ENCODE measurements at places on chromosomes 7 and 10.

GRCh38 chr7:100675105-100675451 lies 1.5 kb downstream of the GNB2 start:
- DNase-seq = no peak

DNA sequence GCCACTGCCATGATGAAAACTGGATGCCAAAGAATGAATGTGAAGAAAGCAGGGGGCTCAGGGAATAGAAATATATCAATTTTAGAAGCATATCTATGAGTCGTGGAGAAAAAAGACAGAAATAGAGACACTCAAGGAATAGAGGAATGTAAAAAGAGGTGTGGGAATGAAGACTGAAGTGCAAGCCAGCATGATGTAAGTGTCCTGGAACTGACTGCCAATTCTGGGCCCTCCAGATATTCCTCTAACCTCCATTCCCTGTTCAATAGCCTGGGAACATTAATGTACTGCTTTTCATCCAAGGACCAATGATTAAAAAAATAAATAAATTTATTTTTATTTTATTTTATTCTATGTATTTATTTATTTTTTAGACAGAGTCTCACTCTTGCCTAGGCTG lies 40.6 kb downstream of the NEBL start:
- no peak for DNase-seq

- no peak for DNase-seq
These were observed 252.3 kb upstream of the MKLN1 start for GRCh38 chr7:131075406-131075805.

DNA sequence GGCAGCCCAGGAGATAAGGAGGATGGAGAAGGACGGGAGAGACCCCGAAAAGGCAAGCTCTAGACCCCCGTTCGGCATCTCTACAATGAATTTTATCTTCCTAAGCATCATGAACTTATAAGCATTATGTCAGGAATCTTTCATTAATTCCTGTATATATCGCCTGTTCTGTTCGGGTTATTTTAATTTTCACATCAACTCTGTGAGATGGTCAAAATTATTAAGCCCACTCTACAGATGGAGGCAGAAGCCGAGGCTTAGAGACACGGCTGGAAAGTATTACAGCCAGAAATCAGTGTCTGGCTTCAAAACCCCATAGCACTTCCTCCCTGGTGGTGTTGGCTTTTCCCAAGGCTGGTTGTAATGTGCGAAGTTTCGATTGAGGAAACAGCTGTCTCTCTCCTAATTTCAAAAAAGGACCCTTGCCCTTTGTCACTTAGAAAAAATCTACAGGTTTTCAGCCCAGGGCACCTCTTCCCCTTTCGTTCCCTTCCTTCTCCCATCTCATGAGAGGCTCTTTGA lies 1.5 kb upstream of the GRM8 start:
- no peak for DNase-seq

- DNase-seq = no peak
These were observed 332.0 kb upstream of the ZNF32 start for GRCh38 chr10:43980715-43981114.

- DNase-seq = no peak
These were observed 67.1 kb downstream of the TNS3 start for GRCh38 chr7:47514818-47515217.

DNA sequence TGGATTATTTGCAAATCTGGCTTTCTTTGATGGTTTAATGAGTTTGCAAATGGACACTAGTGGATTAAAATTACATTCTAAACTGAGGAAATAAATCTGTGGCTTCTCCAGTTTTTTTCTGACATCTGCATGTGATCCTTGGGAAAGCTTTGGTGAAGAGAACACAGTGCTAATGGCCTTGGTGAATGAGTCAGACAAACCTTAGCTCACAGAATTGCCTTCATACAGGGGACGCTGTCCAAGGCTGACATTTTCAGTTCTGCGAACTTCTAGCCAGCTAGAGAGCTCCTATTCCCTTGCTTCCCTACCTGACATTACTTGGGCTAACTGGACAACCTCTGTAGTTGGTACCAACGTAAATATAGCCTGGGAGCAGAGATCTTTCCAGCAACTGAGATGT lies 21.2 kb downstream of the BMPER start:
- DNase-seq = no peak

DNA sequence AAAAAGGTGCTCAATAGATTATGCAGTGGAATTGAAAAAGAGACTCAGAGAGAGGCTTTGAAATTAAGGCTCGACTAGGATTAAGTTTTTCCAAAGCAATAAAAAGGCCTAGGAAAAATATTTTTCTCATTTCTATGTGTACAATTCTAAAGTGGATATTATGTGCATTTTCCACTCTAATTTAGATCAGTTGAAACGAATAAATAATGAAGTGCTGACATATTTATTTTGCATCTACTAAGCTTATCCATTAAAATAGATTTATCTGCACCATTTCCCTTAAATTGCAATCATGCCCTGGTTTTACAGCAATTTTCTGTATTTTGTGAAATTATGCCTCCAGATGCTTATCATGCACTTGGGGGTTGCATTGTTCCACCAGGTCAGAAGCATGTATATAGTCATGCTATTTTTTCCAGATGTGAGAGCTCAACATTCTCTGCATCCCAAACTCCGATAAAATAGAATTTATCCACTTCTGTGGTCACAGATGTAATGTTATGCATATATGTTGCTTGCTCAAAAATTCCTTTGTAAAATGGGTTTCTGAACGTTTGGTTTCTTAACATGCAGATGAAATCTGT lies 18.3 kb downstream of the FIGNL1 start:
- DNase-seq = peak; percentile 41

DNA sequence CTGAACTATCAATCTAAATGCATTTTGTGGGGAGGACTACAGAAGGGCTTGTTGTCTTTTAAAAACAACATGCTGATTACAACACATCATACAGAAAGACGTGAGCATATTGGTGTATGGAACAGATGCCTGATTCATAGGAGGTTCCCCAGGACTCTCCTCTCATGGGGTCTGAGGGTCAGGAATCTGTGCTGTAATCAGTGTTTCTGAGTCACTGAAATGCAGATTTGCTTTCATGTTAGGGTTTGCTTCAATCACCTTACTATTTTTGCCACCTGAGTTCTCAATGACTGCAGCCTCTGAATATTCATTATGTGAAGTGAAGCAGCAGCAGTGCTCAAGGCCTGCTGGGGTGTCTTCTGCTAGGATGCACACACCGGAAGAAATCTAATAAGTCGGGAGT lies 550 bp upstream of the ANK3 start:
- DNase-seq = no peak

GRCh38 chr10:6504296-6504695 lies 75.8 kb downstream of the PRKCQ start:
- DNase-seq = no peak

DNA sequence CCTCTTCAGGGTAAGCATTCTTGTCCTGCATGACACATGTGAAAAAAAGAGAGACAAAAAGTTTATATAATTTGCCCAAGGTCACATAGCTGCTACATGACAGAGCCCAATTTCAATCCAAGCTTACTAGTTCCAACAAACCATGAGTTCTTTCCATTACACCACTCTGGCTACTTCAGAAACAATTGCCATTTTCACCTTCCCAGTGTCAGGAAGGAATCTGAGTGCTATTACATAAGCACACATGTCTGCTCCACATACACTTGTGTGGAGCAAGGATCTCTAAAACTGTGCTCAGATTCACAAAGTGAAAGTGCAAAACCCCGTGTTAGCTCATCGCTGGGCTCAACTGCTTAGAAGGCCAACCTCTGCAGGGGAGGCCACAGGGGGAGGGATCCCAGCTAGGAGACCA lies 356.2 kb upstream of the NFE2L3 start:
- DNase-seq = no peak

GRCh38 chr7:27689591-27690164 lies 27.0 kb upstream of the HIBADH start:
- DNase-seq = no peak

DNA sequence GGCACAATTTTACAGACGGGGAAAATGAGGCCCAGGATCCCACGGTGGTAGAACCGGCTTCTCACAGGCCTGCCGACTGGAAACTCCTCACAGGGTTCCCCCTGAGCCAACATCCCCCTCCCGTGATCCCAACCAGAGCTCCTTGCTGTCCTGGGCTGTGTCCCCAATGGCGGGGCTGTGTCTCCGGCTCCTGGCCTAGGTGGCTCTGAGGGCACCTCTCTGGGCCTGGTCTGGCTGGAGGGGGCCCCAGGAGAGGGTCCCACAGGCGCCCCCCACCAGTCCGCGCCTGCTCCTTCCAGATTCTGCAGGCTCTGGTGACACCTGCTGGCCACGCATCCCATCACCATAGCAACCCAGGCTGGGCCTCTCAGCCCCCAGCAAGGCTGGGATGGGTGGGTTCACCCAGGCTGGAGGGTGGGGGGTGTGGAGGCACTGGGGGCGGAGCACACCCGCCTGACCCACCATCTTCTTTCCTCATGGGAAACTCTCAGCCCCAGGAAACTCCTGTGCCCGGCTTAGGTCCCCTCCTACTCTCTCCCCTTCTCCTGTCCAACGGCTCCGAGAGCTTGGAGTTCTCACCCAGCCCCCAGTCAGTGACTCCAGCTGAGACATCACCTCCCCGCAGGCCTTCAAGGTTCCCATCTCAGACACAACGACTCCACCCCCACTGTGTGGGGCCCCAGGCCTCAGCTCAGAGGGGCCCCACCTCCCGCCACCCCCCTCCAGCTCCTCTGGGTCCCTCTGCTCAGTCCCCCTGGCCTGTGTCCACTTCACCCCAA lies 27.1 kb upstream of the TNRC18 start:
- peak; percentile 21 for DNase-seq

DNA sequence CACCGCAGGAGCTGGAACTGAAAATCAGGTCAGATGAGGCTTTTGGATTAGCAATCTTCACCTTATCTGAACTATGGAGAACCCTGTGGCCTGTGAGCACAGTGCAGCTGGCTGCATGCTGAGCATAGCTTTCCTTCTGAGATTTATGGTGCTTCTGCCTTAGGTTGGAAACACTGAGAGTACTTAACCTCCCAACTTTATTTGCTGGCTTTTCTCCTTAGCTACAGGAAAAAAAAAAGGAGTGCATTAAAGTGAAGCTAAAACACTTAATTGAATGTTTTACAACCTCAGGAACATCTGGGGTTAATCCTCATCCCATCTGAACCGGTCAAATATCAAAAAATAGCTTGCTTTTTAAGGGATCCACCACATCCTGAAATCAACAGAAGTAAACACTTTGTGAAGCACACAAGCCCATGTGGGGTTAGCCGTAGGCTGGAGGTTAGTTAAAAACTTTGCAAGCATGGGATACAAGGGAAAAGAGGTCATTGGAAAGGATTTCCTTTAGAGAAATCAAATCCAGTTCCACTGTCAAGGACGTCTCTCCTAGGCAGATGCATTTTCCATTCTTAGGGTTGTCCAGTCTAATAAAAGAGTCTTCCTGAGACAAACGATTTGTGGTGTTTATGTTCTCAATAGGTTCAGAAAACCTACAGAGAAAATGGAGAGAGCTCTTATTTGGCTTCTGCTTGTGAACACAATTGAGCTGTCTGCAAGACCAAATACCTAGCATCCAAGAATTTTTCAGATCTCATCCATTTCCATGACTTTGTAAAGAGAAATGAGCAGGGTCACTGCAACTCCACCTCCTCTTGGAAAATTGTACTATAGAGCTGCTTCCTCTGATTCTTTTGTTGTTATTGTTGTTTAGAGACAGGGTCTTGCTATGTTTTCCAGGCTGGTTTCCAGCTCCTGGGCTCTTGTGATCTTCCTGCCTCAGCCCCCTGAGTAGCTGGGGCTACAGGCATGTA lies 470.4 kb upstream of the IGFBP3 start:
- DNase-seq = peak; percentile 81

GRCh38 chr10:70683601-70683934 lies 11.3 kb downstream of the ADAMTS14 start:
- DNase-seq = no peak

DNA sequence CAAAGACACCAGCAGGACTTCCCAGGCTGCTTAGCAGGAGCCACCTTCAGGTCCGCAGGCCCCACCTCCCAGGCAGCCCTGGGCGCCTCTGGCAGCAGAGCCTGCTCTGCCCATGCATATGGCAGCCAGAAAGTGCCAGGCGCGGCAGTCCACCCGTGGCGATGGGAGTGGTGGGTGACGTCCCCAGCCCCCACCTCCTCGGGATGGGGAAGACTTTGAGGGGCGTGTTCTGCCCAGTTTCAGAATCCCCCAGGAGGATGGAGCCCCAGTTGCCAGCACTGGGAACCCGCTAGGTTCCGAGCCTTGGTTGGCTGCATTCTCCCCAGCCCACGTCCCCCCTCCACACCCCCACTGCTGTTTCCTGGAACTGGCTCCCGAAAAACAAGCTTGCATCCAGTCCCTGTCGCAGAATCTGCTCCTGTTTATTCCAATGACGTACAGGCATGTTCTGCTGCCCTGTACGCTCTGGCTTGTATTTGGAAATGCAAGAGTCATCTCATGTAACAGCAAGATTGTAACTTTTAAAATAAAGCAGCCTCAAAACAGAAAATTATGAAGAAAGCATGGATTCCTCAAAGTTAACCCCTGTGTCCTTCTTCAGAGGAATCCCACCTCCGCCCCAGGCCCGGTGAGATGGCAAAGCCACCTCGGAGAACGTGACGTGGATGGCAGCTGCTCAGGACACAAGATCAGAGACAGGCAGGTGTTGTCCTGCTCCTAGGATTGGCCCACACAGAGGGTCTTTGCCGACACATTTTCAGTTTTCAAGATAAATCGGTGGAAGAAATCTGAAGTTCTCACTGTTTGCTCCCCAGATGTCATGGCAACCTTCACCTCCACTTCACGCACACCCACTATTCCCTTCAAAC lies 87.8 kb upstream of the PPP2R2D start:
- no peak for DNase-seq

GRCh38 chr10:119502209-119502608 lies 40.3 kb downstream of the RGS10 start:
- DNase-seq = no peak

- DNase-seq = no peak
These were observed 655 bp downstream of the KLHL7 start for GRCh38 chr7:23106057-23106822.

- DNase-seq = no peak
These were observed 1064.6 kb upstream of the LRRTM3 start for GRCh38 chr10:65861249-65861648.

GRCh38 chr7:93185303-93186027 lies 37.3 kb upstream of the SAMD9L start:
- DNase-seq = no peak

- peak; percentile 65 for DNase-seq
These were observed 1.3 kb upstream of the CDK14 start for GRCh38 chr7:90594751-90595317.

Data from fibroblast of skin of left quadriceps (primary cell).